NCI-H1105 (cell line): ENCODE measurements at places on chromosomes 2 and 18.
A peak's percentile ranks its signal among the peaks of the same experiment; 100 is the strongest.

DNA sequence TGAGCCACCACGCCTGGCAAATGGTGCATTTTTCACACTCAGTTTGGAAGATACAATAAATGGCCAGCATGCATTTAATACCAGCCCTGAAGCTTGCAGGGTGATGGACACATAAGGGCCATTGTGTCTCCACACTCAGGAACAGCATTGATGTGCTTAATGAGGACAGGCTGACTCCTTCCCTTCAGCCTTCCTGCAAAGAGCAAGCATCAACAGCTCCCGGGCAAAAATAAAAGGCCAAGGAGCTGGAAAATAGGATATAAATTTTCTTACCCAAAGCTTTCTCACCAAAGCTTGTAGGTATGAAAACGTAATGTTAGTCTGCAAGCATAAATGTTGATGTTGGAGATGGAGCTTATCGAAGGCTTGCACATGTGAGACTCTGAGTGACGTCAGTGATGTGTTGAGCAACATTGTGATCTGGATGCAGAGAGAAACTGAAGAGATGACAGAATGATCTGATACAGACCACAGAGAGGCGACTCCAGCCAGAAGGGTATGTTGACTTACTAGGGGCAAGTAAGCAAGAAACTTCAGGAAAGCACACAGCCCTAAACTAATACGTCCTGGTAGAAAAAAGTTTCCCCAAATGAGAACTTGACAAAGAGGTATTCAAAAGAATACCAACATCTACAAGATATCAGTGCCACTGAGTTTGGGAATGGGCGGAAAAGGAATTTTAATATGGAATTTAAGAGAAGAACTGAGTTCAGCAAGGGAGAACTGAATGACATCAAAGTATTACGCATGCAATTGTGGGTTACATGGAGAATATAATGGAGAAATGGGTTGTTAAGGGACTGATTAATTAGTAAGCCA lies 256.5 kb downstream of the TGIF1 start:
- no peak for DNase-seq

GRCh38 chr2:159227467-159227866 lies 59.0 kb downstream of the WDSUB1 start:
- DNase-seq: no peak

GRCh38 chr2:197075754-197076337 lies 149.3 kb upstream of the PGAP1 start:
- DNase-seq: no peak

GRCh38 chr2:206642075-206643025 lies at the start of gene FAM237A:
Gene FAM237A (plus strand): TSS chr2:206642487. CDS start chr2:206644237, 1,750 bp downstream.
- no peak for DNase-seq

- DNase-seq: peak; percentile 50
Observed at GRCh38 chr2:26562811-26563645, 78.1 kb downstream of the CIB4 start.

DNA sequence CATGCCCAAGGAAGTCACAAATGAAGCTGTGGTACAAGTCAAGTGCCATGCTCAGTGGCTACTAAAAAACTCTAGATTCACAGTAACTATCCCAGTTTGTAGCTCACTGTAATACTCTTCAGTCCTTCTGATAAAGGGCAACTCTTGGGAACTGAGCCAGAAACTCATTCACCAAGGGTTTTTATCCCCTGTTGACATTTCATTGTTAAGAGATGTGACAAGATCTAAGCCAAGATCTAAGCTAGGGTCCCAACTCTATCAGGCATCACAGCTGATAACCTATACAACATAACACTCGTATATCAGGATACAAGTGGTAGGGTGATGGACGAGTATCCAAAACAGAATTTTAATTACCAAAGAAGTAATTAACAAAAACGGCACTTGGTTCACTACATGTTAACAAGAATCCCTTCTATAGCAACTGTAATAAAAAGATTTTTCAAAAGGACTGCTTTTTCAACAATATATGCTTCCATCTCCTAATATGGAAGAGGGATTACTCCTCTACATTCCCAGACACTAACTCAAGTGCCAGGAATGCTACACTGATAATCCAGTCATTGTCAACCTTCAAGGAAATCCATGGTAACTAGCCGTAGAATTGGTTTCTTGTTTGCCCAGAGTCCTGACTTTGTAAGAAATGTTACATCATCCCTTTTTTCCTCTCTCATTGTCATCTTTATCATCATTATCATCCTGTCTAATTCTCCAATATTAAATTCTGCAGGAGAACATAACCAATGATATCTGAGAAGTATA lies 111.7 kb downstream of the CDH2 start:
- no peak for DNase-seq

DNA sequence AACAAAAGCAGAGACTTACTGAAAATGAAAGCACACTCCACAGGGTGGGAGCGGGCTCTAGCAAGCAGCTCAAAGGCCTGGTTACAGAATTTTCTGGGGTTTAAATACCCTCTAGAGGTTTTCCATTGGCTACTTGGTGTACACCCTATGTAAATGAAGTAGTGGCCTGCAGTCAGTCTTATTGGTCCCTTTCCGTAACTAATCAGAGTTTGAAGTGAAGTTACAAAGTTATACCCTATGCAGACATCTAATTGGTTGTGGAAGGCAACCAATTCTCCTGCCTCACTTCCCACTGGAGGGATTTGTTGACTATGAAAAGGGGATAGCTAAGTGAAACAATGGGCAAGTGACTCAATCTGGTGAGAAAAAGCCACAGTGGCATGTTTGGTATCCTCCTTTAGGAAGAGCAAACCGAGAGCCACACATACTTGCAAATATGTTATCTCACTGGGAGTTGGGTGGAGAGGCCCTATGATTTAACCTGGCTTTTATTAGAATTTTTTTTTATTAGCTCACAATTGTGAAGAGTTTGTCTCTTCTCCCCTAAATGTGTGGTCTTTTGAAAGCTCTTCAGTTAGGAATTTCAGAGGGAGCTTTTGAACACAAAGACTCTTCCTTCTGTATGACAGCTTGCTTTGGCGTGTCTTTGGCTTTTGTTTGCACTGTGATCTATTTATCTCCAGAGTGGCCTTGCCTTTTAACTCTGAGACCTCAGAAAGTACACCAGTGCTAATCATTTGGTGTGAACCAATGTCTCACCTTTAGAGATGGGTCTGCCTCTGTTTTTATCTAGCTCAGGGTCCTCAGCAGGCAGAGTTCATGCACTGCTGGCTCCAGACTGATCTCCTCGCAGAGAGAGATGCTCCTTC lies 69.6 kb downstream of the MAP4K4 start:
- DNase-seq: no peak

DNA sequence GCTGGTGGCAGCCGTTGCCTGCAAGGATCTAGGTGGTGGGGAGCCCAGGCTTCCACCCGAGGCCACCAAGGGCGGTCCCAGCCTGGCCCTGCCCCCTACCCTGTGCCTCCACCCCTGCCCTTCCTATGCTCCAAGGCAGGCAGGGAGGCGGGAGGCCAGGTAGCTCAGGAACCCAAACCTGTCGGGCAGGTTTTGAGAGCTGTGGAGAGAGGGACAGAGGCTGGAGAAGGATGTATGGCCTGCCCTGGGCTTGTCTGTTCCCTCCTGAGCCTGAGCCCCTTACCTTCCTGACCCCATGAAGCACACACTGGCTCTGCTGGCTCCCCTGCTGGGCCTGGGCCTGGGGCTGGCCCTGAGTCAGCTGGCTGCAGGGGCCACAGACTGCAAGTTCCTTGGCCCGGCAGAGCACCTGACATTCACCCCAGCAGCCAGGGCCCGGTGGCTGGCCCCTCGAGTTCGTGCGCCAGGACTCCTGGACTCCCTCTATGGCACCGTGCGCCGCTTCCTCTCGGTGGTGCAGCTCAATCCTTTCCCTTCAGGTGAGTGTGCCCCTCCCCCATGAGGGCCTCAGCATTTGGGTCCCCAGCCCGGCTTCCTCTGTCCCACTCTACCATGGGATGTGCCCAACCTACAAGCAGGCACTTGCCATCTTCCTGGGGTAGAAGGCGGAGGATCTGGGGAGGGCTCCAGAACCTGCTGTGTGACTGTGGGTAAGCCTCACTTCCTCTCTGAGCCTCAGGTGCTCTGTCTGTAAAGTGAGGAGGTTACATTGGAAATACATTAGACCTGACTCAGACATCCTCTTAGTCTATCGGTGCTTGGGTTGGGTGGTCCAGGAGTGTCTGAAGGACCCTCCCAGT lies at the start of gene PROM2:
Gene PROM2, plus strand, starts transcription at position 159 of the 860 bp plus-strand sequence. Its CDS starts 137 bp downstream, at position 296.
- DNase-seq: no peak

- no peak for DNase-seq
Observed at GRCh38 chr2:196153480-196153879, 17.9 kb downstream of the STK17B start.

DNA sequence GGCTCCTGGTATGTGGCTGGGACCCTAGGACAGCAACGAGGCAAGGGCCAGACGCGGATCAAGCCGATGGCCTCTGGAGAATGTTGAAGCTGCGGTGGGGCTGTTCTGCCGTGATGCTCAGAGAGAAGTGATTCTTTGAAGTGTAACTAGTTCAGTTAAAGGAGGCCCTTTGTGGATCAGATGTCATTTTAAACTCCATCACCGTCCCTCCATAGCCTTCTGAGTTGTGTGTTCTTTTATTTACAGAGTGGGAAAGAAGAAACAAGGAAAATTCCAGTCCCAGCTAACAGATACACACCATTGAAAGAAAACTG lies 403 bp downstream of the PNO1 start:
- DNase-seq: no peak

- no peak for DNase-seq
Observed at GRCh38 chr2:133456156-133456555, 112.1 kb downstream of the NCKAP5 start.

GRCh38 chr2:32290000-32290339 lies 12.3 kb downstream of the YIPF4 start:
- DNase-seq: no peak

GRCh38 chr2:204019572-204020501 lies 83.3 kb downstream of the ICOS start:
- DNase-seq: no peak

- no peak for DNase-seq
Observed at GRCh38 chr2:102618452-102619413, 620 bp upstream of the SLC9A2 start.

DNA sequence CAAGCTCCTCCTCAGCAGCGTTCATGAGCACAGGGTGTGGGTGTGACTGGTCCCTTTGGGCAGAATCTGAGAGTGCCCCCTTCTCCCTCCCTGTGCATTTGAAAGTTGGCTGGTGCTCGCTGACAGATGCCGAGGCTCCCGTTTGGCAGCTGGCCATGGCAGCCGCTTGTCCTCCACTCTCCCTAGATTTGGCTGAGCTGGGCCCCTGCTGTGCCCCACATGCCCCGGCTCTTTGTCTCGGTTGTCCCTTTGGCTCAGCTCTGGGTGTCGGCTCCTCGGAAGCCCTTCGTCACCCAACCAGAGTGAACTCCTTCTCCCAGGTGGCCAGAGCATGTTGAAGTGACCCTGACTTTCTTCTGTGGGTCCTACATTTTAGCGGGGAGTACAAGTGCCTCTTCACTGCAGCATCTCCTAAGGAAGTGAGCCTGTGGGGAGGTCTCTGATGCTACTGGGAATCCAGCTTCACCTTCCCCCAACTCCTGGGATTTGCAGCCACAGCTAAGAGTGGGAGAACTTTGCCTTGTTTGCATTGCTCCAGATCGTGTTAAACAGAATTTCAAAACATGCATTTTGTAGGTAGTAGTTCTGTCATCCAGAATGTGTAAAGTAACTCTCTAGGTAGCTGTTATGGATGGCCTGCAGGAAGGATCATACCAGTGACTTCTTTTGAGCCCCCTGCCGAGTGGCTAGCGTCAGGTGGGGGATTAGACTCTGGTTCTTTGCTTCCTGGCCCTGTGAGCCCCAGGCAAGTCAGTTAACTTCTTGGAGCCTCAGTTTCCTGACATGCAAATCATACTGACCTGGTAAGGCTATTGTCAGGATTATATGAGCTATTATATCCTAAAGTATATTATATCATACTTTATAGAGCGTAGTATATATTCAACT lies 24.2 kb downstream of the HPCAL1 start:
- peak; percentile 74 for DNase-seq

- no peak for DNase-seq
Observed at GRCh38 chr2:18117592-18117991, 239.1 kb downstream of the KCNS3 start.

GRCh38 chr2:2061091-2061696 lies 269.9 kb downstream of the MYT1L start:
- DNase-seq: no peak

DNA sequence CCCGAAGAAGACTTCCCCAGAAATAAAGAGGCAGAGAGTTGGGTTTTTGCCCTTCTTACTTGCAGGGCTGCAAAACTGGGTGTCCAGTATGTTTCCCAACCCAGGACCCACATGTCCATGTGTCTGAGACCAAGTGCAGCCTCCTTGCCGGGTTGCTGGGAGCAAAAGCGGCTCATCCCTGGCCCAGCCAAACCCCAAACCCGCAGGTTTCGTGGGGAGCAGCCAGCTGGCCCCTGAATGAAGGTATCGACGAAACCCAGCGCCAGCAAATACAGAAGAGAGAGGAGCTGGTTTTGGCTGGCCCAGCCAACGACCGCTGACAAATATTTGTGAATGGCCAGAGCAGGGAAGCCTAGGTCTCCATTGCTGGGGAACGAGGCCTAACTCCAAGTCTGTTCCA lies 197.1 kb downstream of the SMAD7 start:
- no peak for DNase-seq

GRCh38 chr2:24262421-24262970 lies 87.6 kb downstream of the FAM228A start:
- DNase-seq: no peak

GRCh38 chr2:8679567-8679826 lies 2.4 kb upstream of the ID2 start:
- DNase-seq: no peak

DNA sequence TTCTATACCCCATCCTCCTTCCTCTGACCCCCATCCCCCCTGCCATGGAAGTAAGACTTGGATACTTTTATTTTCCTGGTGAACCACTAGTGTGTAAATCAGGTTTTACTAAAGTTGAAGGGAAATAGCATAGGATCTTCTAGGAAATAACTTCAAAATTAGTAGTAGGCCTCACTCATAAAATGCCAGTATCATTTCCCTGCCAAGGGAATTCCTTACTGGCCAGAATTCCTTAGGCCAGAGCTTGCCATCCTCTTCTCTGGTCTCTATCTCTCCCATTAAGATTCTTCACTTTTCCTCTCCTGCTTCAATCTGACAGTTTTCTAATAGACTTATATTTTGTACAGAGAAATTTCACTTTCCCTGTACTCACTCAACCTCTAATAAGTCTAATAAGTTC lies 322.8 kb upstream of the TANK start:
- no peak for DNase-seq

DNA sequence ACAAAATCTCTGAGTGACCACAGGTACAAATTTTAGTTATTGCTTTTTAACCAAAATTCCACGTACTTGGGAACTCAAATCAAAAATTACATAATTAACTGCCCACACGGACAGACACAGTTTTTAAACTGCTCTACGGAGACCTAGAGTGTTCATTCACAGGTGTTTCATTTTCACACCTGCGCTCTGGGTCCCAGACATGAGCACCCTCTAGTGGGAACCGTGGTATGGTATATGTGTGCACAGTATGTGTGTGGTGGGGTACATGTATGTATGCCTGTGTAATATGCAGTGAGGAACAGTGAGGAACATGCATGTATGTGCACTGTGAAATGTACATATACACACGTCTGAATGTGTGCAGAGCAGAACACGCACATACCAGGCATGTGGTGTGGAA lies 65.0 kb downstream of the PPP4R1 start:
- DNase-seq: no peak

- DNase-seq: peak; percentile 76
Observed at GRCh38 chr2:160076914-160077313, 14.5 kb upstream of the PLA2R1 start.

GRCh38 chr2:223549215-223549614 lies 52.9 kb downstream of the SCG2 start:
- no peak for DNase-seq

- no peak for DNase-seq
Observed at GRCh38 chr18:70015127-70015526, 67.5 kb upstream of the CD226 start.
